Activated CD4-positive, alpha-beta T cell treated with anti-CD3 and anti-CD28 coated beads for 1 hour (primary cell): ENCODE measurements at places on chromosomes 5 and 9.
A peak's percentile ranks its signal among the peaks of the same experiment; 100 is the strongest.

- DNase-seq: no peak
Observed at GRCh38 chr9:17322882-17323864, 188.3 kb downstream of the CNTLN start.

GRCh38 chr5:77709340-77709739 lies 66.8 kb downstream of the TBCA start:
- DNase-seq: no peak

GRCh38 chr5:135120951-135121350 lies 86.9 kb upstream of the PITX1 start:
- no peak for DNase-seq

DNA sequence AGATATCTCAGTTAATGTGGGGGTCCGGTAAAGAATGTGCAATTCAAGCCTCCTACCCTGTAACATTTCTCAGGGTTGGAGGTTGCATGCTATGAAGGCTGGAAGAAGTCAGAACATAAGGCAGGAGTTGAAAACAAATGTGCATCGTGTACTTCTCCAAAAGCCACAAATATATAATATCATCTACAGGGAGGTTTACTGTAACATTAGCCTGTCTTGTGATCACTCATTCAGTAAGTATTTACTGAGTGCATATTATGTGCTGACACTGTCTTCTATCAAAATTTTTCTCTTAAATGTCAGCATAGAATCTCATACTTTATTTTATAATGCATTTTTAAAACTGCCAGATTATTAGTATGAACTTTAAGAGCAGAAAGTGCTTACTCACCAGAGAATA lies 105.6 kb upstream of the ZNF366 start:
- no peak for DNase-seq

DNA sequence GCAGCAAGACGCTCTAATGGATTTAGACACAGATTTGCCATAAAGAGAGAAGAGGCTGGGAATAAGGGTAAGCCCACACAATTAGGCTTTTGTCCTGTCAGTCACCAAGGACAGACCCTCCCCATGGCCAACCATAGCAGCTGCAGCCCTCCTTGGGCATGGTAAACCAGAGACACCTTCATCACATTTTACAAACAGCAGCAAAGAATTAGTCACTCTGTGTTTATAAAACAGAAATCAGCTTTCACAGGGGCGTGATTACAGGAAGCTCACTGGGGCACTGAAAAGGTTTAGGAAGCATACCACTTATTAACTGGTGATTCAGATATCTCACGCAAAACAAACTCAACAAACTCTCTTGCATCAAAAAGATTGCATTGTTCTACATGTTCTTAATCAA lies 37.3 kb upstream of the ZNF622 start:
- no peak for DNase-seq

DNA sequence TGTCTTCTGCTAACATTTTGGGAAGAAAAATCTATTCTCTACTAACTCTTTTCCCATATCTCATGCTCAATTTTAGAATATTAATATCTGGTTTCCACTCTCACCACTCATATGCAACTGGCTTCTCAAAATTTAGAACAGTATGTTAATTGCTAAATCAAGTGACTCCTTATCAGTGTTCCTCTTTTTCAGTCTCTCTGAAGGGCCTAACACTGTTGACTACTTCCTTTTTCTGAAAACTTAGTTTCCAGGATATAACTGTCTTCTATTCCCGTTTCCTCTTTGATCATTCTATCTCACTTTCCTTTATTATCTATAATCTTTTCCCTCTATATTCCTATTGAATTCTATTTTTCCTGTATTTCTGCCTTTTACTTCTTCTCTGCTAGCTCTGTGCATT lies 1717.2 kb upstream of the C9orf72 start:
- DNase-seq: no peak

- DNase-seq: no peak
Observed at GRCh38 chr5:65927503-65928321, 1.3 kb downstream of the ERBIN start.

- no peak for DNase-seq
Observed at GRCh38 chr5:77167695-77168121, 42.8 kb upstream of the PDE8B start.

- DNase-seq: no peak
Observed at GRCh38 chr5:2453781-2454180, 297.7 kb downstream of the IRX2 start.

GRCh38 chr5:170115925-170116324 lies 10.2 kb downstream of the FOXI1 start:
- DNase-seq: no peak

- peak; percentile 49 for DNase-seq
Observed at GRCh38 chr9:127004946-127005769, 90.6 kb downstream of the RALGPS1 start.

GRCh38 chr5:160555971-160556631 lies 134.4 kb downstream of the PTTG1 start:
- DNase-seq: no peak

- no peak for DNase-seq
Observed at GRCh38 chr5:175675873-175676272, 18.0 kb downstream of the HRH2 start.

GRCh38 chr5:170466988-170467707 lies 36.7 kb upstream of the KCNIP1 start:
- DNase-seq: no peak

DNA sequence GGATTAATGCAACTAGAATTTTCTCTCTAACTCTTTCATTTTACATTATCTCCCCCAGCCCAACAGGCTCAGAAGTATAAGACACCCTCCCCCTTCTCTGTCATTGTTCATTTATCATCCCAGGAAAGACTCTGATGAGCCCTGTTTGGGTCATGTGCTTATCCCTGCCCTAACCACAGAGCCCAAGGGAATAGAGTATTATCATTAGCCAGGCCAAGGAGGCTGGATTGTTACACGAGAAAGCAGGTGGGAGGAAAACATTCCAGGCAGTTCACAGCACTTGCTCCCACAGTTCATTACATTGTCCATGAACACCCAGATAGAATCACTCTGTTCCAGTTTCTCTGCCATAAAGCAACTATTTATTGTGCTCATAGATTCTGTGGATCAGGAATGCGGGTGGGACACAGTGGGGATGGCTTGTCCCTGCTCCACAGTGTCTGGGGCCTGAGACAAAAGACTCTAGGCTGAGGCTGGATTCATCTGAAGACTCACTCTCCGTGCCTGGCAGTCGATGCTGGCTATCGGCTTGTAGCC lies 59.5 kb upstream of the TMEM215 start:
- no peak for DNase-seq

DNA sequence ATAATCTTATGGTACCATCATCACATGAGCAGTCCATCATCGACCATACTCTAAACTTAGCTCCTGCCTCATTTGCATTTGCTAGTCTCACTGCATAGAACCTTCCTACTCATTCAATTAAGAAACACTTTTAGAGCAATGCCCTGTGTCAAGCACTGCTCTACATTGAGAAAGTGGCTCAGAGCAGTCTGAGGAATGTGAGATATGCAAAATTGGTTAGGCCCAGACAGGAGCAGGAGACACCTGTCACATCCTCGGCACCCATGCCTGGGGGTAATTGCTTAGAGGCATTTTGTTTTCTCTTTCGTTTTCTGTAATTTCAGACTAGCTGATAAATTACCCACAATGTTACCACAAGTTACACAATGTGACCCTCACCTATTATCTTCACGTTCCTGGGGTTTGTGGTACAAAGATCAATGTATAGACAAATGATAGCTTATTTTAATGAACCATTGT lies 4.9 kb upstream of the RARS1 start:
- DNase-seq: no peak

DNA sequence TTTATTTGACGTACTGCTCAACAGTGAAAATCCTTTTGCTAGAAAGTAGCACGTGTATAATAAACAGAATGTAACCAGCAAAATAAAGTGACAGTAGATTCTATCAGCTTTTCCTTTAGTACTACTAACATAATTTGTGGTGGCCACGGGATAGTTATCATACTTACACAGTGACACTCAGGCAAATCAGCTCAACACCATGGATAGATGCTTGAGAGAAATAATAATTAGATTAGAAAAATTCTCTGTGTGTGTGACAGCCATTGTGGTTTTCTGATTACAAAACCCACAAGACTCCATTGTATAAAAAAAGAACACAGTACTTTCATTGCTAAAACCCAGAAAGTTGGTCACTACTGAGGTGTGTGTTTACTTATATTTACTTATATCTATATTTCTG lies 101.1 kb downstream of the MUSK start:
- no peak for DNase-seq

DNA sequence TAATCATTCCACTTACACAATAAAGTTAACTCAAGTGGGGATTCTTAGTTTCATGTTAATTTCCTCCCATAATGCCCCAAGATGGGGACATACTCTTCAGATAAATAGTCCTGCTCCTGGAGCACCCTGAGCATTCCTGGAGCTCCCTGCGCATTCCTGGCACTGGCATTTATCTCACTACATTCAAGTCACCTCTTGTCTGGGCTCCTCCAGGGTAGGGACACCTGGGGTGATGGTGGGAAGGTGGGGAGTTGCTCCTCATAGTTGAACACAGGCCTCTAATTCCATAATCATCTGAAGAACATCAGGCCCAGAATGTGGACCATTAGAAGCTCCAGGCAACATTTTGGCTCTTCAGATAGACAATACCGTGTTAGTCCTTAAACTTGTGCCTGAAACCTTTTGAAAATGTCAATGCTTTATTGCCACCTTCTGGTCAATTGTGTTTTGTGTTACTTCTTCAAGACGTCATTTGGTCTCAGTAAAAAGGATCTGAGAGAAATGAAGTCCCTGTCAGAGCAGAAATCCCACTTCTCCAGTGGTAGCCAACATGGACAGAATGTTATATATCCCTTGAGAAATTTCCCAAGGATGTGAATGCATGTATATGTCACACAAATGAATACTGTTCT lies 14.2 kb upstream of the AGGF1 start:
- no peak for DNase-seq

GRCh38 chr5:178590924-178591423 lies 781 bp upstream of the COL23A1 start:
- no peak for DNase-seq

DNA sequence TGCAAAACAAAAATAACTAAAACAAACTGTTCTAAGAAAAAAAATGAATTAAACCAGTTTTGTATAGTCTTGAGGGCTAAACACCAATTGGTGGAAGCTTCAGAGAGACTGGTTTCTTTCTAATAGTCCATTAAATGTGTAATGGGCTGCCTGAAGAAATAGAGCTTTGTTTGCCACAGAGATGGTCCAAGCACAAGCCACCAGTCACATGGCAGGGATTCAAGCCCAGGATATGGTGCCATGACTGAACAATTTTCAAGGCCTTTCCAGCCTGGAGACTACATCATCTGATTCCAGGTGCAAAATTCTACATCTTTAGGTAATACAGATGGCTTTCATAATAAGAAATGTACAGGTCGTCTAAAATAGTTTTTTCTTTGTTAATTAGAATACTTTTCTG lies 355.3 kb downstream of the NR2F1-AS1 start:
- DNase-seq: no peak

DNA sequence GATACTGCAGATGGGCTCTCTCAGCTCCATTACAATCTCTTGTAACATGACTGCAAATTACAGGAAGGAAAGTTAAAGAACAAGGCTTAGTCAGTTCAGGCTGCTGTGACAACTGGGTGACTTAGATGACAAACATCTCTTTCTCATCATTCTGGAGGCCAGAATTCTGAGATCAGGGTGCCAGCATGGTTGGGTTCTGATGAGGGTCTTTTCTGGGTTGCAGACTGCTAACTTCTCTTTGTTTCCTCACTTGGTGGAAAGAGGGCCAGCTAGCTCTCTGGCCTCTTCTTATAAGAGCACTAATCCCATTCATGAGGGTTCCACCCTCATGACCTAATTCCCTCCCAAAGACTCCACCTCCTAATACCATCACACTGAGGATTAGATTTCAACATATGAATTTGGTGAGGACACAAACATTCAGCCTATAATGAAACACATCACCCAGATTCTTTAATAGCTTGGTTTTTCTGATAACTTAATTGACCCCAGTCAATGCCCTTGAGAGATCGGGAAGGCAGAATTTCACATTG lies 73.6 kb upstream of the MAMDC2 start:
- no peak for DNase-seq

GRCh38 chr9:129513282-129513681 lies 107.6 kb downstream of the C9orf50 start:
- no peak for DNase-seq

GRCh38 chr9:5784526-5785315 lies 48.2 kb downstream of the ERMP1 start:
- DNase-seq: no peak

GRCh38 chr5:54088081-54088480 lies 222.3 kb downstream of the ARL15 start:
- no peak for DNase-seq

DNA sequence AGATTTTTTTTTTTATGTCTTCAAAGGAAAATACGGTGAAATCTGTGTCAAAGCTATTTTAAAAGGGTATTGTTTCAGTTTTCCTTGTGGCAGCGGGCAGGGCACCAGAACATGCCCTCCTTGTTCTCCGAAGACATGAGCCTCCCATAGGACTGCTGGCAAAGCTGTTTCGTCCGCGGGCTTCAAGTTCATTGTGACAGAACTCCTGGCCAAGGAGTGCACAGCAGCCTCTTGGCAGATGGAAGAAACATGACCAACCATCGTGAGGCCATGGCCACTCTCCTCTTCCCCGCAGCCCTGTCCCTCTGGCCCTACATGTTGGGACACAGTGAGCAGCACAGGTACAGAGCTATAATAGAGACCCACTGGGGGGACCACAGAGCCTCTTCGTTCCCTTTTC lies 99.5 kb downstream of the AOPEP start:
- DNase-seq: no peak

- no peak for DNase-seq
Observed at GRCh38 chr5:5795074-5795771, 372.7 kb downstream of the ICE1 start.

DNA sequence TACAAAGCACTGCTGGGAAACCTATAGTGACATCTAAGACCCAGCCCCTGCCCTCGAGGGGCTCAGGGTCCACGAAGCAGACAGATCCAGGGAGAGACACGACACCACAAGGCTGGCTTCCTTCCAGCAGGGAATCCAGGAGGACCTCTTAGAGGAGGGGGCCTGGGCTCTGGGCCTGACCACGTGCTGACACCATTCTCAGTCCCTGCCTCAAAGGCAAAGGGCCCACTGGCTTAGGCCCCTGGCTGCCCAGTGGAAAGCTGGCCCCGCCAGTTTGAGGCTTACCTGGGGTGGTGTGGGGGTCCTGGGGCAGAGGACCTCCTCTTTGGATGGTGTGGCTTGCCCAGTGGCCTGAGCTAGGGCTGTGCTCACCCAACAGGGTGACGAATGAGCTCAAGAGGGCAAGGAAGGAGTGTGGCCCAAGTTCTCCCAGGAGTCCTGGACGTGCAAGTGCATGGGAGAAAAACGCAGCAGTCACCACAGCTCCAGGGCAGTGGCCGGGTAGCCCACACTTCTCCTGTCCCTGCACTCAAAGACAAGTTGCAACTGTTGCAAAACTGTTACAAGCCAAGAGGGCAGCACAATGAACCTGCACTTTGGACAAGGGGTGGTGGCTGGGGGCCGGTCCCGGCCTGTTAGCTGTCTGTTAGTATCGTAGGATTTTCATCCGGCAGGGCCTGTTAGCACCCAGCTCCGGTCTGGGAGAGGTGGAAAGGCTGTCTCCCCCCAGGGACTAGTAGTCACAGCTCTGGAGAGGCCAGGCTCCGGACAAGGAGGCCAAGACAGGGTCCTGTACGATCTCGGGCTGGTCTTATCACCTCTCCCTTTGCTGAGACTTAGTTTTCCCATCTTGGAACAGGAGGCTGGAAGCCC lies 1.5 kb upstream of the SARDH start:
- no peak for DNase-seq

- DNase-seq: no peak
Observed at GRCh38 chr5:102453716-102454115, 45.1 kb downstream of the SLCO6A1 start.
